GDM1 (cell line): ENCODE measurements at places on chromosomes 4 and X.

GRCh38 chr4:8315435-8316250, 46.1 kb downstream of the HTRA3 start:
- no peak for DNase-seq

DNA sequence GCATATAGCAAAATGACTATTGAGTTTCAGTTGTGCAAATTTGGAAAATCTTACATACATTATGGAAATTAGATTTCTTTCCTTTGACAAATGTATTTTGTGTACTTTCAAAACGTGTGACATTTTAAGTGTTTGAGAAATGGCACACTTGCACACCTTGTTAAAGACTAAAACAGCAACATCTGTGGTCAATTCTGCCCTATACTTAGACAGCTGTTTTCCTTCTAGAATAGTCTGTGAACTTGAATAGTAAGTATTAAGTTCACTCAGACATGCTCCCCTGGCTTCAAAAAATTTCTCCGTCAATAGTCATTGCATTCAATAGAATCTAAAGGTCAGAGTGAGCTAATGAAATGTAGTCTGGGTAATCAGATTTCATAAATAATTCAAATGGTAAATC, 21.7 kb upstream of the TBC1D9 start:
- DNase-seq: no peak

GRCh38 chrX:19152762-19153161, 30.5 kb upstream of the ADGRG2 start:
- DNase-seq: no peak

- DNase-seq: no peak
Observed at GRCh38 chr4:174579421-174579820, 57.1 kb upstream of the HPGD start.

DNA sequence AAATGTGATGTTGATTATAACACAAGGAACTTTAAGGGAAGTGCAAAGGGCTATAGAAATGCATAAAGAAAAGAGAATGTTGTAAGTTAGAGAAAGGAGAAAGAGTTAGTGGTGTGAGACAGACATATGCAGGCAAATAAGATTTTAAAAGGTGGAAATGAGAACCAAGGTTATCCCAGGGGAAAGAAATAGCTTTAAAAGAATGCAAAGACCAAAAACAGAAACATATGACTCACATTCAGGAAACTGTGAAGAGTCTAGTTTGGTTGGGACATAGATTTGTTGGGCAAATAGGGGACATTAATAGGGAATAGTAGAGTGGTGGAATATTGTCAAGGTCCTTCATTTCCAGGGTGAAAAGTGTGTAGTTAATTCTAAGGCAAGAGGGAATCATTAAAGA, 52.4 kb downstream of the MAPK10 start:
- DNase-seq: no peak

- no peak for DNase-seq
Observed at GRCh38 chr4:113979148-113979904, at the start of gene ARSJ. Gene ARSJ (minus strand): TSS chr4:113979647. CDS start chr4:113978834, 813 bp downstream.
